ENCODE measurements at places on chromosomes 6 and 20. TPM values are rescaled to one million over a fixed set of nuclear protein-coding genes. Genes with fewer than 3 reads are reported as not detected.

Gene SOX18
- 0.12 TPM for total RNA-seq

- DNase-seq: peak; percentile 97
These were observed 237.5 kb downstream of the ATXN1 start for GRCh38 chr6:16523606-16524379.

Gene CALHM4
- total RNA-seq: not detected

GRCh38 chr6:12813321-12813720 lies 96.8 kb downstream of the PHACTR1 start:
- peak; percentile 83 for DNase-seq

- no peak for DNase-seq
These were observed 141.7 kb downstream of the MTFR2 start for GRCh38 chr6:136108361-136108945.

GRCh38 chr20:47232518-47232917 lies 124.0 kb downstream of the ZMYND8 start:
- DNase-seq: no peak

- DNase-seq: no peak
These were observed 5.6 kb upstream of the NCOA3 start for GRCh38 chr20:47496118-47496517.

Gene BMP2
- 0.84 TPM for total RNA-seq

DNA sequence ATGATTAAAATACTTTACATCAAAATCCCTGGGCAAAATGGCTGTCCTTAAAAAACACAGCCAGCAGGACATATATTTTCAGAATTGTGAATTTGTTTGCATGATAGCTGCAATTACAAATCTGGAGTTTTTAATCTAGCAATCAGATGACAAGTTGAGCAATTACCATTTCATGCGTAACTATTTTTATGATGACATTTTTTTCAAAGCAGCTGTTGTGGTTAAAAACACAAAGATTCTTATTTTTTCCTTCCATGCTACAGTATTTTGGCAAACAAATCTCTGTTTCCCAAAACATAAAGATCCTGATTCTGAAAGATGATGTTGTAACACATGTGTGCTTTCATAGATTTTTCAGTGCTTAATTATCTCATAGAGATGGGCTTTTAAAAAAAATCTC lies 90.2 kb downstream of the PHACTR1 start:
- DNase-seq: peak; percentile 9

- DNase-seq: no peak
These were observed 5.5 kb upstream of the MTG2 start for GRCh38 chr20:62177307-62177706.

GRCh38 chr20:58614984-58615760 lies 35.9 kb upstream of the STX16 start:
- DNase-seq: no peak

- DNase-seq: peak; percentile 81
These were observed 81.7 kb upstream of the NFATC2 start for GRCh38 chr20:51624157-51624731.

Data from RPMI7951 (cell line).